SJSA1 (cell line): ENCODE measurements at places on chromosomes 7 and 10.

DNA sequence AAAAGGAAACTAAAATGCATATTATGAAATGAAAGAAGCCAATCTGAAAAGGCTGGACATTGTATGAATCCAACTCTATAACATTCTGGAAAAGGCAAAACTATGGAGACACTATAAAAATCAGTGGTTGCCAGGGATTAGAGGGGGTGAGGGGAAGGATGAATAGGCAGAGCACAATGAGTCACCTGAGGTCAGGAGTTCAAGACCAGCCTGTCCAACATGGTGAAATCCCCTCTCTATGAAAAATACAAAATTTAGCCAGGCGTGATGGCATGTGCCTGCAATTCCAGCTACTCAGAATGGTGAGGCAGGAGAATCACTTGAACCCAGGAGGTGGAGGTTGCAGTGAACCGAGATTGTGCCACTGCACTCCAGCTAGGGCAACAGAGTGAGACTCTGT is 324.8 kb upstream of the PHYHIPL start:
- H3K4me3 ChIP-seq: no peak overlapping the region
- H3K4me1 ChIP-seq: peaks cover 28% of the 10 kb centered on the region
- no peaks in the 10 kb centered on the region for H3K27me3 ChIP-seq
- no peaks in the 10 kb centered on the region for H3K36me3 ChIP-seq
- DNase-seq: no peak
- peak overlapping the region; percentile 6; the same call in 1 of the 2 replicates for H3K27ac ChIP-seq

- H3K4me3 ChIP-seq: no peak overlapping the region
- H3K27me3 ChIP-seq: no peaks in the 10 kb centered on the region
- H3K4me1 ChIP-seq: no peaks in the 10 kb centered on the region
- H3K27ac ChIP-seq: no peak overlapping the region
- no peaks in the 10 kb centered on the region for H3K36me3 ChIP-seq
Measured at GRCh38 chr10:1629326-1630198, 107.8 kb downstream of the ADARB2 start.

DNA sequence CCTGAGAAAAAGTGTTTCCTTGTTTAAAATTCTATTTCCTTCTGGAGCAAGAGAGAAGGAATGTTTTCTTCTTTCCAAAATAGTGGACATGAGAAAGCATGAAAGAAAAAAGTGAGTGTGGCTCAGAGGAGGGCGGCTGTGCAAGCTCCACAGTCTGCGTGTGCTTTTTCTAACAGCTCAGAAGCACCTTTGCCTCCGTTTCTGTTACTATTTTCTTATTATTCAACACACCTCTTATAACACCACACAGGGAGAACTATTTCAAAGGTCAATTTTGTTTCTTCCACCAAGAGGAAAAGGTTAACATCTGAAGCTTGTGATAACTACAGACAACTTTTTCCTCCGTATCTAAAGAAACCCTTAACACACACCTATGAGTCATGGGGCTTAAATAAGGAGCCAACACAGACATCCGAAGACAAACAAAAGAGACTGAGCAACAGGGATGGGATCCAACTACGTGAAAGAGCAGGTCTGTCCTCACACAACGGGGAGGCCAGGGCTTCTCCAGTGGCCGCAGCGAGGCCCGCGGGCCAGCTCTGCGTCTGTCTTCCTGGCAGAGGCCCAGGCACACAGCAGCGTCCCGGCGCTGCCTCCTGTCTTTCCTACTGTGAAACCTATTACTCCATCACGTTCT is 36.2 kb upstream of the NCAPG2 start:
- peaks cover 23% of the 10 kb centered on the region for H3K4me1 ChIP-seq
- H3K36me3 ChIP-seq: peaks cover 55% of the 10 kb centered on the region
- H3K27ac ChIP-seq: peak overlapping the region; percentile 33
- no peaks in the 10 kb centered on the region for H3K27me3 ChIP-seq
- DNase-seq: peak; percentile 58

DNA sequence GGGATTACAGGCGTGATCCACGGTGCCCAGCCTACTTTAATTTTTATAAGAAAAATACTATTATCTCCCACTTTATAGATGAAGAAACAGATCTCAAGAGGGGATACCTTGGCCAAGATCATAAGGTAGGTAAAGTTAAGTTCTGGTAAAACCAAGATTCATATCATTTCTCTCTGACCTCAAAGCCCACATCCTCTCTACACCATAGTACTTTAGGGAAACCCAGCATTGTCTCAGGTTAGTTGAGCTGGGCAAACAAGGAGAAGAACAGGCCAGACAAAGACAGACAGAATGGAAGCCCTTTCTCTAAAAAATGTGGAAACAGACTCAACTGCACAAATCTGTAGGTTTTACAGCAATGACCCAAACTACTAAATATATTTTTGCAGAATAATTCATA is 197.7 kb upstream of the FRMD4A start:
- DNase-seq: no peak
- peaks cover 28% of the 10 kb centered on the region for H3K36me3 ChIP-seq
- H3K4me1 ChIP-seq: peaks cover 9% of the 10 kb centered on the region
- H3K27me3 ChIP-seq: no peaks in the 10 kb centered on the region
- H3K4me3 ChIP-seq: no peak overlapping the region

GRCh38 chr10:84196941-84197340 is 2.6 kb downstream of the CDHR1 start:
- no peak overlapping the region for H3K27ac ChIP-seq
- H3K4me3 ChIP-seq: no peak overlapping the region
- H3K36me3 ChIP-seq: no peaks in the 10 kb centered on the region
- H3K4me1 ChIP-seq: 0 out of 2 replicates have a peak, but pooled peaks cover 8% of the 10 kb centered on the region
- peaks cover 57% of the 10 kb centered on the region for H3K27me3 ChIP-seq
- no peak for DNase-seq

DNA sequence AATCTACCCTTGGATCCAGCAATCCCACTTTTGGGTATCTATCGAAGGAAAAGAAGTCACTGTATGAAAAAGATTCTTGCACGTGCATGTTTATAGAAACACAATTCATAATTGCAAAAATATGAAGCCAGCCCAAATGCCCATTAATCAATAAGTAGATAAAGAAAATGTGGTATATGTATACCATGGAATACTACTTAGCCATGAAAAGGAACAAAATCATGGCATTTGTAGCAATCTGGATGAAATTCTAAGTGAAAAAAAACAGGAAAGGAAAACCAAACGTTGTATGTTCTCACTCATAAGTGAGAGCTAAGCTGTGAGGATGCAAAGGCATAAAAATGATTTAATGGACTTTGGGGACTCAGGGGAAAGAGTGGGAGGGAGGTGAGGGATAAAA is 18.2 kb upstream of the CASD1 start:
- H3K36me3 ChIP-seq: no peaks in the 10 kb centered on the region
- H3K27ac ChIP-seq: no peak overlapping the region
- no peak overlapping the region for H3K4me3 ChIP-seq
- no peak for DNase-seq
- no peaks in the 10 kb centered on the region for H3K27me3 ChIP-seq
- no peaks in the 10 kb centered on the region for H3K4me1 ChIP-seq

- H3K27me3 ChIP-seq: no peaks in the 10 kb centered on the region
- no peak overlapping the region for H3K27ac ChIP-seq
- H3K4me1 ChIP-seq: no peaks in the 10 kb centered on the region
- no peaks in the 10 kb centered on the region for H3K36me3 ChIP-seq
- no peak for DNase-seq
- no peak overlapping the region for H3K4me3 ChIP-seq
Measured at GRCh38 chr10:128927497-128928161, 539.4 kb upstream of the MGMT start.

DNA sequence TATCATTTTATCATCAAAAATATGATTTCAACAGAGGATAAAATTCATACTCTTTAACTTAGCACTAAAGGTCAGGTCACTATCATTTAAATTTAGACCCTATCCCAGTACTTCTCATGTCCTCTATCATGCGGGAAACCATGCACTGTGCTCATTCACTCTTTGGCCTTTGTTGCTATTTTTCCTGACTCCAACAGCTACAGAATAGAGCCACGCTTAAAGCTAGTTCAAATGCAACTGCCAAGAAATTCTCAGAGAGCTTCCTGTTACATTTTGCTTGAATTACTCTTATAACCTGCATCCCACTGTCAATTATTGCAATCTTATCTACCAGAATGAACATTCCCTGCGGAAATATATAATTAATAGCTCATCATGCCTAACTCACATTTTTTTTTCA is 58.3 kb downstream of the SEMA3A start:
- no peak overlapping the region for H3K27ac ChIP-seq
- peaks cover 14% of the 10 kb centered on the region for H3K4me1 ChIP-seq
- no peaks in the 10 kb centered on the region for H3K27me3 ChIP-seq

DNA sequence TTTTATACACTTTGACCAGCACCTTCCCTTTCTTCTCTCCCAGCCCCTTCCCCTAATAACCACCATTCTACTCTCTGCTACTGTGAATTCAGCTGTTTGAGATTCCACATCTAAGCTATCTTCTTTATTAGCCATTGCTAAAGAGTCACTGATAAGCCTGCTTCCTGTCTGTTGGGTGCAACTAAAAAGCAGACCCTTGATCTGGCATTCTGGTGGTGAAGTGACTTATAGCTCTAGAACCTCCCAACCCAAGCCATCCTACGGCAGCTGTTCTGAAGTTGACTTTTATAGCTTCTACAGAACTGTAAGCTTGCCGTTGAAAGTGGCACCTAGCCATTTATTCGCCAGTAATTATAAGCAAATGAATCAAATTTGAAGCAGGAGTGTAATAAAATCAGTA is 105.6 kb downstream of the AHR start:
- H3K36me3 ChIP-seq: no peaks in the 10 kb centered on the region
- no peak overlapping the region for H3K4me3 ChIP-seq
- no peak overlapping the region for H3K27ac ChIP-seq
- peaks cover 32% of the 10 kb centered on the region for H3K4me1 ChIP-seq
- no peak for DNase-seq
- H3K27me3 ChIP-seq: no peaks in the 10 kb centered on the region

- no peak overlapping the region for H3K27ac ChIP-seq
- no peak overlapping the region for H3K4me3 ChIP-seq
- no peak for DNase-seq
- no peaks in the 10 kb centered on the region for H3K4me1 ChIP-seq
Measured at GRCh38 chr7:84317536-84317935, 122.9 kb upstream of the SEMA3A start.

GRCh38 chr7:51026341-51026740 is 243.6 kb upstream of the GRB10 start:
- no peak for DNase-seq
- no peaks in the 10 kb centered on the region for H3K36me3 ChIP-seq
- H3K4me3 ChIP-seq: no peak overlapping the region
- H3K27me3 ChIP-seq: no peaks in the 10 kb centered on the region
- no peaks in the 10 kb centered on the region for H3K4me1 ChIP-seq

GRCh38 chr10:77177589-77177988 is 460.0 kb downstream of the KCNMA1 start:
- H3K27ac ChIP-seq: no peak overlapping the region
- DNase-seq: no peak
- H3K4me1 ChIP-seq: peaks cover 10% of the 10 kb centered on the region
- no peak overlapping the region for H3K4me3 ChIP-seq
- H3K36me3 ChIP-seq: no peaks in the 10 kb centered on the region

DNA sequence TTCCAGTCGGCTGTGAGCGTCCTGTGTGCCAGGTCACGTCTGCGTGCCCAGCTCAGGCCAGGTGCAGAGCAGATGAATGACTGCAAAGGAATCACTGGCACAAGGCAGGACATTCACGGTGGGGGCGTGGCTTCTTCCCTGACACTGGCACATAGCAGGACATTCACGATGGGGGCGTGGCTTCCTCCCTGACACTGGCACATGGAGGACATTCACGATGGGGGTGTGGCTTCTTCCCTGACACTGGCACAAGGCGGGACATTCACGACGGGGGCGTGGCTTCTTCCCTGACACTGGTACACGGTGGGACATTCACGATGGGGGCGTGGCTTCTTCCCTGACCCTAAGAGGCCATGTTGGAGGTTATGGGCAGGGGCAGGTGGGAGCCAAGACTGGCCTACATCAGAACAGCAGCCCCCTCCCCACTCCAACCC is 64.3 kb downstream of the MYL10 start:
- no peak for DNase-seq
- H3K27ac ChIP-seq: no peak overlapping the region
- H3K4me3 ChIP-seq: no peak overlapping the region
- no peaks in the 10 kb centered on the region for H3K4me1 ChIP-seq
- H3K27me3 ChIP-seq: peaks cover 12% of the 10 kb centered on the region; the same call in 1 of the 2 replicates
- no peaks in the 10 kb centered on the region for H3K36me3 ChIP-seq

GRCh38 chr10:1712314-1712713 is 25.0 kb downstream of the ADARB2 start:
- peaks cover 6% of the 10 kb centered on the region for H3K27me3 ChIP-seq
- no peaks in the 10 kb centered on the region for H3K4me1 ChIP-seq
- H3K36me3 ChIP-seq: no peaks in the 10 kb centered on the region
- no peak for DNase-seq
- H3K4me3 ChIP-seq: no peak overlapping the region

DNA sequence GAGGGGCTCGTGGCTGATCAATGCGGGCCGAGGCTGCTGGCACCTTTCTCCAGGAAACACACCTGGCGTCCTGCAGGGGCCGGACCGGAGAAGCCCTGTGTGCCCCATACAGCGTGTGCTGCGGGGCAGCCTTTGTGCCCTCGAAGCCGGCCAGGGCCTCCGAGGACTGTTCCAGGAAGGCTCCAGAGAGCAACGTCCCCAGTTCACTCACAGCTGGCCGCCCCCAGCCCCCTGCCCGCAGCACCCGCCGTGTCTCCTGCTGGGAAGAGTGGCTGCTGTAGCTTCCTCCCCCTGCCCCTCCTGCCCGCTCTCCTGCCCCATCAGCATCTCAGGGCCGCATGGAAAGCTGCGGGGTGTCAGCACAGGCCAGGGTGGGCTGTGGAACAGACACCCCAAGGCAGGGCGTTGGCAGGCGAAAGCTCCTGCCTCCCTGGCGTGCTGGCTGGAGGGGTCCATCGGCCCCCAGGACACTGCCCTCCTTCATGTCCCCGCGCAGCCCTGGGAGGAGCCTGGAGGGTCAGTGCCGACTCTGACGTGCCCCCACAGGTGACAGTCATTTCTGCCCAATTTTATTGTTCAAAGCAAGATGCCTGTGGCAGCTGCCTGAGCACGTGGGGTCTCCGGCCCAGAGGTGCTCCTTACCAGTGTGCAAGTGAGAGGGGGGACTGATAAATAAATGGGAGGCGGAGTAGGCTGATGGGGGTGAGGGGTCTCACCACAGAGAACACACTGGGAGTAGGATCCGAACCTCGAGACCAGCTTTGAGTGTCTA is 95.8 kb upstream of the DIP2C start:
- 0 out of 2 replicates have a peak overlapping the region, but pooled peaks have one; percentile 21 for H3K27ac ChIP-seq
- DNase-seq: peak; percentile 38
- no peaks in the 10 kb centered on the region for H3K36me3 ChIP-seq
- H3K27me3 ChIP-seq: no peaks in the 10 kb centered on the region

DNA sequence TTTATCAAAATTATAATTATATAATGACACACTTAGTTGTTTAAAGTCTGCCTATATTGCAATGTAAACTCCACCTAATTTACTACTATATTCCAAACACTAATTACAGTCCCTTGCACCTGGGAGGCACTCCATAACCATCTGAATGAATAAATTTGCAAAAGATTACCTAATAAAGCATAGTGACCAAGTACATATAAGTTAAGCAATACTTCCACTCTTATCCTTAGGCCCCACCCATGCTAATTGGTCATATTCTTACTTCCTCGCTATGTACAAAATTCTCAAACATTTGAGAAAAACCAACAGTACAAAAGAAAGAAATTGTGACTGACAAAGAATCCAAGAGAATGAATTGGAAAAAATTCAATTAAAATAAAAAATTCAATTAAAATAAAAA is 65.3 kb downstream of the ZFAND4 start:
- H3K36me3 ChIP-seq: no peaks in the 10 kb centered on the region
- no peaks in the 10 kb centered on the region for H3K27me3 ChIP-seq
- no peak for DNase-seq
- H3K27ac ChIP-seq: no peak overlapping the region
